ENCODE measurements at places on chromosomes 5 and 9.

- no peak for DNase-seq
Observed at GRCh38 chr5:69206528-69207190, 17.3 kb downstream of the CENPH start.

GRCh38 chr5:32581010-32581785, 4.2 kb upstream of the SUB1 start:
- DNase-seq = no peak

DNA sequence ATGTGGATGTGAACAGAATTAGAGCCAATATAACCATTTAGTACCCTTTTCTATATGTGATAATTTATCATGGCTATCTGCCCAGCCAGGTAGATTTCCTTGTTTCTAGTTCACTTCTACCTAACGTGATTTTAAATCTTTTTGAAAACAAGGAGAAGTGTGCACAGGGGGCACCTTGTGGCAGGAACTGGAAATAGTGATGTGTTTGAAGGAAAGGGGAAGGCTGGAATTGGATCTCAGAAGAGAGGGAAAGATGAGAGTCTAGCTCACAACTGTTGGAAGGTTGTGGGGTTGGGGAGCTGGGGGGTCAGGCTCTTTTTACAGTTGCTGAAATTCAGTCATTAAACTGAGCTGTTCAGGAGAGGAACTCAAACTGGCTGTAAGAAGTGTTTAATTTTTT, 219.5 kb downstream of the KCTD16 start:
- no peak for DNase-seq

DNA sequence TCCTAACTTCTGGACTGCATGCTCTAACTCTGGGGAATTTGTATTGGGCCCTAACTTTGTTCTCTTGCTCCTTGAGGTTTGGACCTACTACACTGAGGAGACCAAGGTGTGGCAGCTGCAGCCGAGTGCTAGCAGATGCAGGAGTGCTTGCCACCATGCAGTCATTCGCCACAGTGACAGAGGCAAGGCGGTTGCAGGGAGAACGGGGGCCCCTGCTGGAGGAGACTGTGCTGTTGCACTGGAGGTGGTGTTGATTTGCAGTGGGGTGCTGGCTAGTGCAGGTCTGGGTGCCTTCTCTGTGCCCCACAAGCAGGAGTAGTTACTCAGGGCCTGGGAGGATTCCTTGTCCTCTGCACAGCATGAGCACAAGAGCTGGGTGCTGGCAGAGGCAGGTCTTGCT, 22.4 kb upstream of the DIRAS2 start:
- no peak for DNase-seq

DNA sequence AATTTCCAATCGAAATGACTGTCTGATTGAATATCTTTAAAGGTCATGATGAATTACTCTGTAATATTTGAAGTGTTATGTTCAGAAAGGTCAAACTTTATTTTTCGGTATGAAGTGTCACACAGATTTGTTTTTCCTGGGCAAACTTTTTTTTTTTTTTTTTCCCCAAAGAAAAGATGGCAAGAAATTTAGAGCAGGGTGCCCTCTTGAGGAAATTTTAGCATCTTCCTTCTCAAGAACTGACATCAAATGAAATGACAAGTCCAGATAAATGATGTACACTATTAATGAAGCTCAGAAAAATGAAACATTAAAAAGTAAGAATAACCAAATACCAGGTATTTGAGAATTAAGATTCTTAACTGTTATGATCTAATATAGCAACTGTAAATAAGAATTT, 123.6 kb downstream of the INVS start:
- DNase-seq = no peak

GRCh38 chr5:134178096-134178419, 1.3 kb upstream of the SKP1 start:
- no peak for DNase-seq

- no peak for DNase-seq
Observed at GRCh38 chr5:152255411-152255810, 149.7 kb downstream of the NMUR2 start.

GRCh38 chr5:307794-308579, 13.5 kb upstream of the AHRR start:
- no peak for DNase-seq

GRCh38 chr5:17989567-17990563, 355.6 kb downstream of the TAF11L14 start:
- no peak for DNase-seq

DNA sequence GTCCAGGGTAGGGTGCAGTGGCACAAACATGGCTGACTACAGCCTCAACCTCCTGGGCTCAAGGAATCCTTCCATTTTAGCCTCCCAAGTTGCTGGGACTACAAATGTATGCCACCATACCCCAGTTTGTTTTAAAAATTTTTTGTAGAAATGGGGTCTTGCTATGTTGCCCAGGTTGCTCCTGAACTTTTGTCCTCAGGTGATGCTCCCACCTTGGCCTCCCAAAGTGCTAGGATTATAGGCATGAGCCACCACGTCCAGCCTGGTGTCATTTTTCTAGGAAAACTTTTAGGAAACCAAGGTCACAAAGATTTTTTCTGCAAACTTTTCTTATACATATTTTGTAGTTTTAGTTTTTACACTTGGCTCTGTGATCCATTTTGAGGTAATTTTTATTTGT, 10.8 kb downstream of the RMI1 start:
- no peak for DNase-seq
